ENCODE measurements at places on chromosomes 2 and 18. TPM values are rescaled to one million over a fixed set of nuclear protein-coding genes. Genes with fewer than 3 reads are reported as not detected.

Gene PHOSPHO2
- 7.2 TPM for total RNA-seq

Gene ALLC
- not detected for total RNA-seq

Gene EGR4
- total RNA-seq = 1.2 TPM

DNA sequence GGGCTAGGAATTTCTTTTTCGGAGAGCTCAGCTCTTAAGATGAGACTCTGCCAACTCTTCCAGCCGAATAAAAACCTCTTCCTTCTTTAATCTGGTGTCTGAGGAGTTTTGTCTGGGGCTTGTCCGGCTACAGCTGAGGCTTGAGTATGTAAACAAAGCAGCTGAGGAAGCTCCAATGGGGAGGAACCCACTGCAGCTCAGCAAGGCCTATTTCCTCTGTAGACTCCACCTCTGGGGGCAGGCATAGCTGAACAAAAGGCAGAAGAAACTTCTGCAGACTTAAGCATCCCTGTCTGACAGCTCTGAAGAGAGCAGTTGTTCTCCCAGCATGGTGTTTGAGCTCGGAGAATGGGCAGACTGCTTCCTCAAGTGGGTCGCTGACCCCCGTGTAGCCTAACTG is 838.7 kb downstream of the CCDC85A start:
- no peak overlapping the region for H3K4me3 ChIP-seq
- no peaks in the 10 kb centered on the region for H3K27me3 ChIP-seq
- no peak overlapping the region for H3K27ac ChIP-seq
- peaks cover 16% of the 10 kb centered on the region for H3K36me3 ChIP-seq
- peak; percentile 27 for DNase-seq

DNA sequence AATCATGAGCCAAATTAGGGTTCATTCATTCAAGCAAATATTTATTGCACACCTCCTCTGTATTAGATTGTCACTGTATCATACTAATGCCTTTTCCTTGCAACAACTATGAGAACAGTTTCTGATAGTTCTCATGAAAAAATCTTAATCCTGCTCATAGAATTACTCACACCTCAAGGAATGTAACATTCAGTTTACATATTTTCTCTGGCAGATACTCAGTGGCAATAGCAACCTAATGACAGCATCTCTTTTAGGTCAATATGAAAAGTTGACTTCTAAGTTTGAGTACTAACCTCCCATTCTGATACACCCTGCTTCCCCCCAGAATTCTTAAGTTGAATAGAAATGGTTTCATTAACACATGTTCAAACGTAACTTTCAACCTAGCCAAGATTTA is 132.0 kb downstream of the VWC2L start:
- no peak overlapping the region for H3K27ac ChIP-seq
- H3K36me3 ChIP-seq = no peaks in the 10 kb centered on the region
- no peak for DNase-seq
- no peaks in the 10 kb centered on the region for H3K27me3 ChIP-seq
- no peak overlapping the region for H3K4me3 ChIP-seq

GRCh38 chr18:64380117-64380516 is 231.2 kb upstream of the LINC00305 start:
- DNase-seq = no peak
- no peaks in the 10 kb centered on the region for H3K27me3 ChIP-seq
- H3K27ac ChIP-seq = no peak overlapping the region
- H3K4me3 ChIP-seq = no peak overlapping the region
- no peaks in the 10 kb centered on the region for H3K4me1 ChIP-seq

DNA sequence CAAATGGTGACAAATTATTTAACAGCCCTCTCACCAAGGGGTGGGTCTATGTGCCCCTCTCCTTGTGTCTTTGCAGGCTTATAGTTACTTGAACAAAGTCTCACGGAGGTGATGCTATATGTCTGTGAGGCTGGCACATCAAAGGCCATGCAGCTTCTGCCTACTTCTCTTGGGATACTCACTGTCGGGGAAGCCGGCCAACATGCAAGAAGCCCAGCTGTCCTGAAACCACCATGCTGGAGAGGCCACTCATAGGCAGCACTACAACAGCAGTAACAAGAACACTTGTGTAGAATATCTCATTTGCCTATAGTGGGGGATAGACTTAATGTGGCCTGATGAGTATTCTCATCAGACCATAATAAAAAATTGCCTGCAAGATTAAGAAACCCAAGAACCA is 233.7 kb upstream of the NCKAP5 start:
- H3K36me3 ChIP-seq = no peaks in the 10 kb centered on the region
- no peak for DNase-seq
- no peaks in the 10 kb centered on the region for H3K27me3 ChIP-seq
- no peak overlapping the region for H3K27ac ChIP-seq
- H3K4me1 ChIP-seq = no peaks in the 10 kb centered on the region

GRCh38 chr2:76204048-76204447 is 493.3 kb upstream of the GCFC2 start:
- no peaks in the 10 kb centered on the region for H3K27me3 ChIP-seq
- H3K4me3 ChIP-seq = no peak overlapping the region
- H3K27ac ChIP-seq = no peak overlapping the region
- no peak for DNase-seq

- no peaks in the 10 kb centered on the region for H3K36me3 ChIP-seq
- no peak for DNase-seq
- H3K27me3 ChIP-seq = no peaks in the 10 kb centered on the region
- no peak overlapping the region for H3K27ac ChIP-seq
- no peaks in the 10 kb centered on the region for H3K4me1 ChIP-seq
These were observed 297.2 kb downstream of the NCKAP5 start for GRCh38 chr2:133271105-133271504.

DNA sequence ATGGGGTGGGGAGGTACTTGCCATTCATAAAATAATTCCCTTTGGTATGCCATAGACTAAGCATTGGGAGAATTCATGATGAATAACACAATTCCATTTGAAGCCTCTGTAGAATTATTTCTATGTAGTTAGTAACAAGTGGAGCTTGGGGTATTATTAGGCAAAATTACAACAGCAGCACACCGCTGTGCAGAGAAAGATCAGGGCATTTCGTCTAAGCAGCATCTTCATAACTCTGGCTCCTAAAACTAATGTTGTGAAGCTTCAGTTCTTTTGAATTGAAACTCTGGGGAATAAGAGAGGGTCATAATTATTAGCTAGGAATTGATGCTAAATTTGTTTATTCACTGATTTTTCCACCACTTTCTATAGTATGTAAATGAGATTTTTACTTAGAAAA is 630.7 kb downstream of the DCC start:
- H3K27ac ChIP-seq = no peak overlapping the region
- H3K36me3 ChIP-seq = no peaks in the 10 kb centered on the region
- DNase-seq = no peak
- H3K4me1 ChIP-seq = no peaks in the 10 kb centered on the region
- H3K27me3 ChIP-seq = no peaks in the 10 kb centered on the region

GRCh38 chr2:47530105-47530760 is 127.3 kb downstream of the MSH2 start:
- H3K36me3 ChIP-seq = no peaks in the 10 kb centered on the region
- H3K4me1 ChIP-seq = no peaks in the 10 kb centered on the region
- H3K27me3 ChIP-seq = no peaks in the 10 kb centered on the region
- no peak for DNase-seq

DNA sequence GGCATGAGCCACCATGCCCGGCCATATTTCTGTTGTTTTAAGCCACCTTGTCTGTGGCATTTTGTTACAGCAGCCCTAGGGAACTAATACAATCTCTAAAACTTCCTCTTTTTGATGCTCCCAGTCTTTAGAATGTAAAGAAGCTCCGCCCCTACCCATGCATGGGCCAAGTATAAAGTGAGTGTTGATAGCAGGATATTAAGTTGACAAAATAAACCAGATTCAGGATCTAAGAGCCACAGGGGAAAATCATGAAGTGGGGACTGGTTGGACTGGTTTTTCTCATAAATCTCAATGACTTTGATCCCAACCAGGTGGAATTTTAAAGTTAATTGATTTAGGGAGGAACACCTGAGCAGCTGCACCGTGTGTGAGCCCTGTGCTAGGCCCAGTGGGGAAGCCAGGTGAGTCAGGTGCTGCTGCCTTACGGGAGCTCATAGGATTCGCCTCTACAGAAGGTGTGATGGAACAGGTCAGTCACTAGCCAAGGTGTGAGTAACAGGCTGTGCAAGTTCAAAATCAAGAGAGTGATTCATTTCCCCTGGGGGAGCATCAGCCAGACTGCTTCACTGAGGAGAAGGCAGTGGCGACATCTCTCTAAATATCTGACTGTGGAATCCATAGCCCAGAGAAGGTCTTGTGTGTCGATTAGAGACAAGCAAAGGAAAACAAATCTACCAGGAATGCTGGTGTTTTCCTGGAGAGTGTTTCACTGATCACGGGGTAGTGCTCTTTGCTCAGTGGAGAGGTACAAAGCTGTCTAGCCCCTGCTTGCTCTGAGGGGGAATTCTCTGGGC is 63.0 kb upstream of the MSH2 start:
- no peak overlapping the region for H3K4me3 ChIP-seq
- H3K27ac ChIP-seq = no peak overlapping the region
- no peaks in the 10 kb centered on the region for H3K27me3 ChIP-seq
- H3K4me1 ChIP-seq = no peaks in the 10 kb centered on the region
- no peak for DNase-seq
- H3K36me3 ChIP-seq = peaks cover 29% of the 10 kb centered on the region

- no peaks in the 10 kb centered on the region for H3K27me3 ChIP-seq
- H3K4me1 ChIP-seq = no peaks in the 10 kb centered on the region
- H3K27ac ChIP-seq = no peak overlapping the region
- H3K36me3 ChIP-seq = peaks cover 2% of the 10 kb centered on the region
These were observed 149.8 kb downstream of the COPS8 start for GRCh38 chr2:237235383-237236095.

DNA sequence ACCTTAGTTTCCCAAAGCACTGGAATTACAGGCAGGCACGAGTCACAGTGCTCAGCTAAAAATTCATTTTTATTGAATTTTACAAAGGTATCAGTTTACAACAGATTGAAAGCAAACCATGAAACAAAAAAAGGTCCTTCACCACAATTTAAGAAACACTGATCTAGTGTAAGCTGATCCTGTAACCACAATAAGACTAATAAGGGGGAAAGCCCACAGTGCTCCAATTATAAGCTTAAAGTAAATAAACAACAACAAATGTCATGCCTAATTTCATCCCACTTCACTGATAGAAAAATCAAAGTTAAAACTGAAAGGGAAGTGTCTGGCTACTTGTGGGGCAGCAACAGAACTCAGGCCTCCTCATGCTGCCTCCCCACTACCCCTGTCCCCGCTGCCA is 49.2 kb downstream of the ICA1L start:
- H3K4me3 ChIP-seq = no peak overlapping the region
- no peak for DNase-seq
- no peak overlapping the region for H3K27ac ChIP-seq
- no peaks in the 10 kb centered on the region for H3K27me3 ChIP-seq
- H3K36me3 ChIP-seq = no peaks in the 10 kb centered on the region

GRCh38 chr2:86598966-86599365 is 24.7 kb downstream of the RNF103 start:
- DNase-seq = no peak
- H3K27ac ChIP-seq = no peak overlapping the region
- H3K27me3 ChIP-seq = no peaks in the 10 kb centered on the region
- H3K36me3 ChIP-seq = no peaks in the 10 kb centered on the region
- H3K4me3 ChIP-seq = no peak overlapping the region

DNA sequence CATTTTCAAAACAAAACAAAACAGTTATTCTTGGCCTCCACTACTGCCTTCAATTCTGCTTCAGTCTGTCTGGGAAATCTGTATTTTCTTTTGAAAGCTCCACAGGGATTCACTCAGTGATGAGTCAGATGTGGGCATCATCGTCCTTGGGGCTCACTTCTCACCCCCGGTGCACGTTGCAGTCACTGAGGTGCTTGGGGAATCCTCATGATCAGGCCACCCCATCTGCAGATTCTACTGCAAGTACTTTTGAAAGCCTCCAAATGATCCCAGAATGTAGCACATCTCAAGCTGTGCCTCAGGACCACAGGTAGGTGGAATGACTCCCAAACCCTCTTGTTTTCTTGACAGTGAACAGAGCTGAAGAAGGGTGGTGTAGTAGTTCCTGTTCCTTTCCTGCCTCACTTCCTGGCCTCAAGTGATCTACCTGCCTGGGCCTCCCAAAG is 34.3 kb downstream of the LPIN2 start:
- no peak overlapping the region for H3K4me3 ChIP-seq
- no peak overlapping the region for H3K27ac ChIP-seq
- no peaks in the 10 kb centered on the region for H3K36me3 ChIP-seq

DNA sequence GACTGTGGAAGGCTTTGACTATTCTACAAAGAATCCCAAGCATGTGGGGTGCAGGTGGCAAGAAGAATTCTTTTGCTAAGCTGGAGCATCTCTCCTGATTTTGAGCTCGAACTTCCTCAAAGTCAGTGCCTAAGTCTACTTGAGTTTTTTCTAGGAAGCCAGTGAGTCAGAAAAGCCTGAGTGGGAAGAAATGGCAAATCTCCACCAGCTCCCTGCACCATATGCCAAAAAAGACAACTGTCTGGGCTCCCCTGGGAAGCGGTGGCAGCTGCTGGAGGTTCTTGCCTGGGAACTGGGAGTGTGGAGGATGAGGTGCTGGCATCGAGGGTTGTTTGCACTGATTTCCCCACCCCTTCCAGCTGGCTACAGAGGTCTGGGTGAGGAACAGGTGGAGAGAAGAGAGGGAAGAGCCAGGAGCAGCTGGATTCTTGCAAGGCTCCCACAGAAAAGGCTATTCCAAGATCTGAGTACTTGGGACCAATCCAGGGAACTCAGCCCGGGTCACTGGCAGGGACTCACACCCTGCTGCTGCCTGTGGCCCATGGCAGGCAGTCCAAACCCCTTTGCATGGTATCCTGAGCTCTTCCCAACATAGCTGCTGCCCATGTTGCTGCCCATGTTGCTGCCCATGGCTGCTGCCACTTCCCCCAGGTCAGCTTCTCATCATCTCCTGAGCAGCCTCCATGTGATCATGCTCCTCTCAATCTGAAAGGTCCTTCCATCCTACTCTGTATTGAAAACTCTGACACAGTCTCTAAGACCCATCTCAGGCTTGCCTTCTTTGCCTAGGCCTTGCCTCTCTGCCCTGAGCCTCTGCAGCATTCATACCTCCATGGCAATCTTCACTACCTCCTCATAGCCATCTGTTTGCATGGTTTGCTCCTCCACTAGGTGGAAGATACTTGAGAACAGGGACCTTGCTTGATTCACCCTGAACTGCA is 128.3 kb upstream of the SPATS2L start:
- DNase-seq = no peak
- H3K36me3 ChIP-seq = no peaks in the 10 kb centered on the region
- H3K4me3 ChIP-seq = no peak overlapping the region
- H3K27ac ChIP-seq = no peak overlapping the region
- H3K4me1 ChIP-seq = no peaks in the 10 kb centered on the region
- H3K27me3 ChIP-seq = no peaks in the 10 kb centered on the region

DNA sequence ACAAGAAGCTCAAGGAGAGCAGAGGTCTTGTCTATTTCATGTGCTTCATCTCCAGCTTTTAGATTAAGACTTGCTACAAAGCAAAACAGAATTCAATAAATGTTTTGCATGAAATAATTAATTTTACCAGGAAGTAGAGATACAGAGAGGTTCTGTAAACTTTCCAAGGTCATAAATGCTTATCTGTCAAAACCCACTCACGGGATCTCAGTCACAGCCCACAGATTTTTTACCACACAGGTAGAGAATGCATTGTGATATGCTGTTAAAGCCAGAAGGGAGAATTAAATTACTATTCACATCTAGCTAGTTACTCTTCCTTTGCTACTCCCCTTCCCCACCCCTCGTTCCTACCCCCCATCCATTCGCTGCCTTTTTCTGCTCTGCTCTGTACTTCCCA is 205.5 kb downstream of the DNAH7 start:
- H3K4me3 ChIP-seq = no peak overlapping the region
- no peaks in the 10 kb centered on the region for H3K36me3 ChIP-seq
- no peaks in the 10 kb centered on the region for H3K4me1 ChIP-seq
- no peaks in the 10 kb centered on the region for H3K27me3 ChIP-seq
- no peak for DNase-seq
- no peak overlapping the region for H3K27ac ChIP-seq

- H3K27me3 ChIP-seq = no peaks in the 10 kb centered on the region
- no peaks in the 10 kb centered on the region for H3K4me1 ChIP-seq
- H3K4me3 ChIP-seq = no peak overlapping the region
- DNase-seq = no peak
- H3K36me3 ChIP-seq = peaks cover 11% of the 10 kb centered on the region
- H3K27ac ChIP-seq = no peak overlapping the region
These were observed 28.8 kb downstream of the CCDC93 start for GRCh38 chr2:117985092-117985491.

Measured in H9 (cell line).